ENCODE measurements at places on chromosomes 7 and 10.

DNA sequence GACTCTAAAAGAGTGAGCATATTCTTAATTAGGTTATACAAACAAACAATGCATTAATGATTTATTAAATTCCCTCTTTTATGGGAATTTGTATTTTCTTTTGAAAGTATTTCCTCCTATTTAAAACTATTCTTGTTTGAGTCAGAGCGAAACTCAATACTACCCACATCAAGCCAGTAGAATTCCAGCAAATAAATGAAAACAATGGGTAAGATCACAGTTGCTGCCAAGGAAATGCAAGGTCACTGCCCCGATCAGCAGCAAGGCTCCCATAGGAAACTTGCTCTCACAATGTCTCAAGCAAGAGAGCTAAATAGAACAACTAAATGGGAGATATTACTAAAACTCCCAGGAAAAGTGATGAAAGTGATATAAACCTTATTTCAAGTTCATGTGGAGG is 206.3 kb downstream of the THSD7A start:
- no peak for DNase-seq

DNA sequence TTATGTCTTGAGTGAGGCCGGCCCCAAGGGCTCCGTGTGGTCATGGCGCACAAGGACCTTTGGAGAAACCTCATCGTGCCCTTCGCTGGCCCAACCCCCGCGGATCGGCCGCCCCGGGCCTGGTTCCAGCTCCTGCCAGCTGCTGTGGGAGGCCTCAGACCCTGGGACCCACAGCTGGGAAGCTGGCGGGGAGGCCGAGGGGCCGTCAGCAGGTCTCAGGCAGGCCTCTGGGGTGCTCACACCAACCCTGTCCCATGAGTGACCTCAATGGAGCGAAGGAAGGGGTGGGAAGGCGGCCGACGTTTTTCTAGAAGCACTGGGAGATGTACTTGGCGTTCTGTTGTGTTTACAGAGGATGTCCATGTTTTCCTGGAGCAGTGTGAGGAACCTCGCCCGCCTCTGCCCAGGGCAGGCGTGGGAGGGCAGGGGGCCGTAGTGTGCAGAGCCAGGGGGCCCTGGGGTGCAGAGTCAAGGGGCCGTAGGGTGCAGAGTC is 18.6 kb upstream of the ADGRA1 start:
- no peak for DNase-seq

- no peak for DNase-seq
Observed at GRCh38 chr10:32141018-32141807, 85.0 kb upstream of the KIF5B start.

DNA sequence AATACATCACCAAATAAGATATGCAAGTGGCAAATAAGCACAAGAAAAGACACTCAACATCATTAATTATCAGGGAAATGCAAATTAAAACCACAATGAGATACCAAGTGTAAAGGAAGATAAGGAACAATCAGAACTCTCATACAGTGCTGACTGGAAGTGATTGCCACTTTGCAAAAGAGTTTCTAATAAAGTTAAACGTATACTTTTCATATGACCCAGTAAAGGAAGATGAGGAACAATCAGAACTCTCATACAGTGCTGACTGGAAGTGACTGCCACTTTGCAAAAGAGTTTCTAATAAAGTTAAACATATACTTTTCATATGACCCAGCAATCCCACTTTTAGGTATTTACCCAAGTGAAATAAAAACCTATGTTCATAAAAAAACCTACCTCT is 12.2 kb upstream of the JMJD1C start:
- no peak for DNase-seq

DNA sequence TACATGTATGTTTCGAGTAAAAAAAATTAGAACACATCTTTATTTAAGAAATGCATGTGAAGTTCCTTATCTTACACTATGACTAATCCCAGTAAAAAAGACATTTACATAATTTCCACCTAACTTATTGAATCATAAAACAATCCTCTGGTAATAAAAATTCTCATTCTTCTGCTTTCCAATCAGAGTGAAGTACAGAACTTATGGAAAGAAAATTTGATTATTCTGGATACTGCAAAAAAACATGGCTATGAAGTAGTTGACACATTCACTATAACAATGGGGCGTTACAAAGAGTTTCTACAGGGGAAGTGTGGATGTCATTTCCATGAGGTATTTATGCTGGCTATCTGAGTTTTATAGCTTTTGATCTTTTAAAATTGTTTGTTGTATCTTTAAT is 57.7 kb upstream of the WNT16 start:
- no peak for DNase-seq

GRCh38 chr7:118573085-118573484 is 348.6 kb downstream of the ANKRD7 start:
- DNase-seq: no peak

Measured in activated CD4-positive, alpha-beta T cell treated with anti-CD3 and anti-CD28 coated beads, Interleukin-2, amount 50 U/mL, for 48 hours (primary cell).